ENCODE measurements at places on chromosomes 6 and 20.

DNA sequence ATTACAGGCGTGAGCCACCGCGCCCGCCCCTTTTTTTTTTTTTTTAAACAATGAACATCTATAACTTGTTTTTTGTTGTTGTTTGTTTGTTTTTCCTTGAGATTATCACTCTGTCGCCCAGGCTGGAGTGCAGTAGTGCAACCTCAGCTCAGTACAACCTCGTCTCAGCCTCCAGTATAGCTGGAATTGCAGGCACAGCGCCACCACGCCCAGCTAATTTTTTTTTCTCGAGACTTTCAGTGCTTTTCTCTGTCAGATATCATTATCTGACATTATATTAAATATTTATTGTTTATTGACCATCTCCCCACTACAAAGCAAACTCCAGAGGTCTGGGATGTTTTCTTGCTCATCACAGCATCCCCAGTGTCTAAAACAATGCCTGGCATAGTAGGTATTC, 2.3 kb upstream of the DLK2 start:
- no peak for DNase-seq

DNA sequence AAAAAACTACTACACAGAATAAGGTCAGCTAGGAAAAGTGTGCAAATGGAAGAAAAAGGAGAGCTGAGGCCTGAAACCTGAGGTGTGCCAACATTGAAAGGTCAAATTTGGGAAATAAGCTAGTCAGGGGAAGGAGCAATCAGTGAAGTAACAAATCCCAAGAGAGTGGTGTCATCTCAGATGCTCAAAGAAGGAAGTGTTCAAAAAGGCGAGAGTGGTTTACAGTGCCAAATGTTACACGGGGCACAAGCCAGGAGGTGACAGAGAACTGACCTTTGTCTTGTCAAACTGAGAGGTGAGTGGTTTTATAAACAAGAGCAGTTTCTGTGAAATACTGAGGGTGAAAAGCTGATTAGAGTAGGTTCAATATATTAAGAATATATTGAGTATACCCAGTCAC, 83.0 kb upstream of the TCF21 start:
- DNase-seq, result no peak

GRCh38 chr6:9398071-9398766, 962.9 kb upstream of the SLC35B3 start:
- DNase-seq, result no peak

DNA sequence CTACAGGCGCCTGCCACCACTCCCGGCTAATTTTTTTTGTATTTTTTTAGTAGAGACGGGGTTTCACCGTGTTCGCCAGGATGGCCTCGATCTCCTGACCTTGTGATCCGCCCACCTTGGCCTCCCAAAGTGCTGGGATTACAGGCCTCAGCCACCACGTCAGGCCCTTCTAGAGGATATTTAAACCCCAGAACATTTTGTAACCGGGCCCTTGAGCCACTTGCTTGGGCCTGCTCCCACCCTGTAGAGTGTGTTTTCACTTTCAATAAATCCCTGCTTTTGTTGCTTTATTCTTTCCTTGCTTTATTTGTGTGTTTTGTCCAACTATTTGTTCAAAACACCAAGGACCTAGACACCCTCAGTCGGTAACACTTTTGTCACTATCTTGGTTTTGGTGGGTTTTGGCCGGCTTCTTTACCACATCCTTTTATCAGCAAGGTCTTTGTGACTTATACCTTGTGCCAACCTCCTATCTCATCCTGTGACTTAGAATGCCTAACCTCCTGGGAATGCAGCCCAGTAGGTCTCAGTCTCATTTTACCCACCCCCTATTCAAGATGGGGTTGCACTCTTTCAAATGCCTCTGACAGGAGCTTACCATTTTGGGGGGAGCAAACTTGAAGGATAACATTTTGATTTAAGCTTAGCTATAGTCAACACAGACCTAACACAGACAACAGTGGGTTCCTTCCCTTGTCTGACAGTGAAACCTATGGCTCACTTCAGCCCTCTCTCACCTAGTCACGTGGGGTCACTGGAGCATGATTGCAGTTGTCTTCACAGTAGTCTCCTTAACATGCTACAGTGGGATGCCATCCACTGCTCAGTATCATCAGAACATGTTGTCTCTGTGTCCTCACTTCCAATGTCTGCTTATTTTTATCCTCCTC, 27.9 kb upstream of the KIF6 start:
- DNase-seq, result no peak

DNA sequence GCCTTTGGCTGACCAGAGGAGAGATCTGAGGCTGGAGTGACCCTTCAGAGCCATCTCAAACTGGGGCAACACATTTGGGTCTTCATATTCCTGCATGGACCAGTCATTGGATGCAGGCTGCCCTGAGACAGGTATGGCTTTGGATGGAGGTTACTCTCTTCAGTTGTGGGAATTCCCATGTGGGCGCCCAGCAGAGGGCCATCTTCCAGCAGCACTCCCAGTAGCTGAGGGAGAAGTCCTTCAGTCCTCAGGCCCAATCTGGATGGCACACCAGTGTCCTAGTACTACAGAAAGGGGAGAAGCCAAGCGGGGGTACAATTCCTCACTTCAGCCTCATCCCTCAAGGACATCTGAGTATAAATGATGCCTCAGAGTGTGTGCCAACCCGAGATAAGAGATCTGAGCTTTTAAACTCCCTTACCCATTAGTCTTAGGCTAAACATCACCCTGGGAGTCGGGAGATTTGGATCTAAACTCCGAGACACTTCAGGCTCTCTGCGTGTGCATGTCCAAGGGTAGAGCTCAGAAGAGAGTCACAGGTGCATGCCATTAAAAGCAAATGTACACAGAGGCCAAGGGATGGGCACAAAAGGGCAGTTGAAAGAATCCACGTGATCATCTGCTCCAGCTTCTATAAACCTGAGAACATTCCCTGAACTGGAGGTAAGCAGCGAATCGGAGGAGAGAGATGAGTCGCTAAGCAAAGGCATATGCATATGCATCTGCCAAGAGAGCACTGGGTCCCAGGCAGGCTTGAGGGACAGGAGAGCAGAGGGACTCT, 204.6 kb downstream of the CD83 start:
- DNase-seq, result no peak

DNA sequence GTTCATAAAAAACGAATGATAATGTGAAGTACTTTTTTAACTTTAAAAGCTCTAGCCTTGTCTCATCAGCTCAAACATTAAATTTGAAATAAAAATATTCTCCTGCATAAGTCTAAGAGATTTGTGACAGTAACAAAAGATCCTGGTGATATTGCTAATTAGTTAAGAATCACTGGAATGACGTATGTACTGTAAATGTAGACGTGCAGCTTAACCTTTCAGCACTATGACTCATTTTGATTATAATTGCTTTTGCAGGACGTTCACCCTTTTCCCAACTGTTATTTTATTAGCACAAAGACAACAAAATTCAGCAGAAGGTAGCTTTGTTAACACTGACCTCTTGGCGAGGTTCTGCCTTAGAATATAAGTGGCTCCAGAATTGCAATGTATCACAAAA, 68.6 kb downstream of the TENT5A start:
- DNase-seq, result no peak

- DNase-seq, result no peak
These were observed 107.5 kb upstream of the TMEM170B start for GRCh38 chr6:11430036-11430435.

GRCh38 chr6:122770835-122771601, 8.5 kb upstream of the FABP7 start:
- DNase-seq, result no peak
